Femur (tissue), 1 donor: ENCODE measurements at places on chromosomes 7 and 10.

DNA sequence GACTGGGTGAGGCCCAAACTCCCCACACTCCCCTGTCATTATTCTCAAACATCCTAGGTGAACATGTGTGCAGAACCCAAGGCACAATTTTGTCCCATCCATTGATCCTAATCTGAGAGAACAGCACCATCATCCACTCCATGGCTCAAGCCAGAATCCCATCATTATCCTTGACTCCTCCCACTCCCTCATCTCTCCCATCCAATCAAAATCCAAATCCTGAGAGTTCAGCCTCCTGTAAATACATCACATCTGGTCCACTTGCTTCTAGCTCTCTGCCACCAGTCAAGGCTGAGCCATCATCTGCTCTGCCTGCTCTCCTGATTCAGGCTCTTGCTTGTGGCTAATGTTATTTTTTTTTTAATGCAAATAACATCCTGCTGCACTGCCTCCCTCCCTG, 75.9 kb upstream of the SLF2 start:
- no peak for DNase-seq

DNA sequence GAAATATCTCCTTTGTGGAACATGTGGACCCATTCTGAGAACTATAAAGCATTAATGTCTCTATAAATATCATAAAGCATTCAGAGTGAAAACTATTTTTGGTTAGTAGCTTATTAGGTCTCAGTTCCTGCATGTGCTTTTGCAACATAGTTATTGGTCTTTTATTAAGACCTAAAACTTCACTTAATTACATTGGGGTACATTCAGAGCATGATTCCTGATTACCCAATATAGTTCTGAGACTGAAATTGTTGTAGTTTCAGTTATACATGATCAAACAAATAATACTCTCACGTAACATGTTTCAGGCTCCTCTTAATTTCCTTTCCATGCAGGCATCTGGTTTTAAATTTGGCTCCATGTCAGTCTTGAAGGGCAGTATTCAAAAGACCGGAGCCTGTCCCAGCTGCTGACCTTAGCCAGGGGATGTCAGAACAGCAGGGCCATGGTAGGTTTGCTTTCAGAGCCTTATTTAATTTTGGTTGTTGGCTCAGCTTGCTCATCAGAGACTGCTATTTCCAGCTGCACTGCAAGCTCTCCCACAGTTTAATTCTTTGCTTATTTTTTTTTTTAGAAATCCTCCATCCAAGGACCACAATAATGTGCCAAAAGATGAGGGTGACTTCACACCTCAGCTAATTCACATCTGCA, 447.8 kb upstream of the FZD8 start:
- DNase-seq: peak; percentile 43

DNA sequence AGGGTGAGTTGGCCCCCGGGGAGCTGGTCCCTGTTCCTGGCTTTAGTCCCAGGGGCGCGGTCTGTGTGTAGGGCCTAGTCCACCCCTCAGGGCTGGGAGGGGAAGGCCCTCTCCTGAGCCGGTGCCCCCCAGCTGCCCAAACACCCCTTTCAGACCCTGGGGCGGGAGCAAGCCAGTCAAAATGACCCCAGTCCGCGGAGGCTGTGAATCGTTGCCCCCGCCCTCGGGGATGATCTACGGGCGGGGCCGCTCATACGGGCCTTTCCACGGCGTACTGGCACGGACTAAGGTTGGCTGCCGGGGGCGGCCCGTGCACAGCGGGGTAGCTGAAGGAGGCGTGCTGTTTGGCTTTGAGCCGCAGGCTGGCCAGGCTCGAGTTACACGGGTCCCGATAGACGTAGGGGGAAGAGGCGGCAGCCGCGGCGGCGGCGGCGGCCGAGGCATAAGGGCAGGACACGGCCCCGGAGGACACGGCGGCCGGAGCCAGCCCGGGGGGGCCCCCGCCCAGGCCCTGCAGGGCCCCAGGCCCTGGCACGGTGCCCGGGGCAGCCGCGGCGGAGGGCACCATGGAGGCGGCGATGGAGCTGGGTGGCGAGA, 4.3 kb downstream of the ELOVL3 start:
- DNase-seq: peak; percentile 82

- DNase-seq: no peak
These were observed 5.3 kb downstream of the WIPF3 start for GRCh38 chr7:29811586-29811985.

DNA sequence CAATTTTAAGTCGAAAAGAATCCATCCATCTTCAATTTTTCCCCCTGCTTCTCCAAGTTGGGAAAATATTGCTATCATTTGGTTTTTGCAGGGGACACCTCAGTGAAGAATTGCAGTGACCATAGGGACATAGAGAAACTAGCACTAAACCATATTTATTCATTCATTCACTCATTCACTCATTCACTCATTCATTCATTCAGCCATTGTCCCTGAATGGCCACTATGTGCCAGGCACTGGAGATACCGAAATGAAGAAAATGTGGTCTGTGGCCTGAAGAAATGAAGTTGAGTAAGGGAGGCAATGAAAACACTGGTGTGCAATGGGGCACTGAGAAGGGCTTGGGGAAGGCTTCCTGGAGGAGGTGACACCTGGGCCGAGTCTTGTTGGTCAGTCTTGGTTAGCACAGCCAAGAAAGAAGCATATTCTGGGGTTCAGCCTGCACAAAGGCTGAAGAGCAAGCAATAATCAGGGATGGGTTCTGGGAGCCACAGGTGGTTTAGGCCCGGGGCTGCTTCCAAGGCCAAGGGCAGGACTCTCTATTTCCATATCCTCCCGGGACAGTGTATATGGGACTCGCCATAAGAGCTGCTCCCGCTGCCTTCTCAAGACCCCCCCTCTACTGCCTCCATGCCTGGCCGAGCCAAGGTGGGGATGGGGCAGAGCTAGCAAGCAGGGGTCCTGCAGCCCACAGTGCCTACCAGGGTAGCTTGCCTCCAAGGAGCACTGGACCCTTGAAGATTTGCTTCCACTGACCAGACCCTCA, 25.5 kb upstream of the C10orf105 start:
- no peak for DNase-seq

DNA sequence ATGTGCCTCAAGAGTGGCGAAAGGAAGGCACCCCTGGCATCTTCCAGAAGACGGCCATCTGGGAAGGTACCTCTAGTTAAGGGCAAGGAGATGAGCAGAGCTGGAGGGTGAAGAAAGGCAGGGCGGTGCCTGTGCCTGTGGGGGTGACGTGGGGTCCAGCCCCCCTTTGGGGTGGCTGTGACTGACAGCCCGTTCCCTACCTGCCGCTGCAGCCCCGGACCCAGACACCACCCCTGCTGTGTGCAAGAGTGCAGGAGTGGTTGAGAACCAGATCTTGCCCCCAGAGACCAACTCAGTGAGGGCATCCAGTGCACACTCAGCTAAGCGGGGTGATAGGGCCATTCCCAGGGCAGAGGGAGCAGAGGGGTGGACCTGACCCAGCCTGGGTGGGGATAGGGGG, 4.3 kb upstream of the MUC17 start:
- no peak for DNase-seq
